LHCN-M2 (cell line): ENCODE measurements at places on chromosomes 1 and 21. TPM values are rescaled to one million over a fixed set of nuclear protein-coding genes. Genes with fewer than 3 reads are reported as not detected.

Gene ANGPTL1
- 2.0 and 3.7 TPM in 2 replicates for total RNA-seq

DNA sequence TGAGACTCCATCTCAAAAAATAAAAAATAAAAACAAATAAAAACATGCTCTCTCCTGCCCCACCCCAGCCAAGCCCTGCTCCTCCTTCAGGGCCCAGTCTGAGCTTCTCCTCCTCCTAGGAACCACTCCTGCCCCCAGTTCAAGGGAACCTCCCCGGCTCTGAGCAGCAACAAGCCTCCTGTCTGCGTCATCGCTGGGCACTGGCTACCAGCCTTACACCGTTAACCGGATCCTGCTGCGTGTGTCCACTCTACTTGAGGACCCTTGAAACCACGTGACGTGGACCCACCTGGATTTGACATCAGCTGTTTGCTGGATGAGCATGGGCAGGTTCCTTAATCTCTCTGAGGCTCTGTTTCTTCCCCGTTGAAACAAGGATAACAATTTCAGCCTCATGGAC lies 1.6 kb upstream of the TAS1R2 start:
- DNase-seq: no peak

GRCh38 chr1:223076362-223076761 lies 66.7 kb downstream of the TLR5 start:
- no peak for DNase-seq

DNA sequence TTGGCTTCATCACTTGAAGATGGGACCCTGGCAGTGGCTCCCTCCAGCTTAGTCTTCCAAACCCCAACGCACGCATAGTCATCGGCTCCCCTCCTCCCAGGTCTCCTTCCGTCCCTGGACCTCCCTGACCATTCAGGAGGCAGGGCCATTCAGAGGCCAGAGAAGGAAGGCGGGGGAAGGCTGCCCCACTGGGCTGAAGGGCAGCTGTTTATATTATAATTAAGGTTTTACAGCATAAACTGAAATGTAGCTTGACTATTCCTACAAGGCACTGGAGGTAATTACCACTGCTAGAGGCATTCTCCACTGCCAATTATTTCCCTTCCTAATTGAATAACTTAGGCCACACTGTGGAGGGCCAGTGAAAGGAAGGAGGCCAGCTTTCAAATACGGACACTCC lies 170.6 kb upstream of the PROX1 start:
- DNase-seq: no peak

DNA sequence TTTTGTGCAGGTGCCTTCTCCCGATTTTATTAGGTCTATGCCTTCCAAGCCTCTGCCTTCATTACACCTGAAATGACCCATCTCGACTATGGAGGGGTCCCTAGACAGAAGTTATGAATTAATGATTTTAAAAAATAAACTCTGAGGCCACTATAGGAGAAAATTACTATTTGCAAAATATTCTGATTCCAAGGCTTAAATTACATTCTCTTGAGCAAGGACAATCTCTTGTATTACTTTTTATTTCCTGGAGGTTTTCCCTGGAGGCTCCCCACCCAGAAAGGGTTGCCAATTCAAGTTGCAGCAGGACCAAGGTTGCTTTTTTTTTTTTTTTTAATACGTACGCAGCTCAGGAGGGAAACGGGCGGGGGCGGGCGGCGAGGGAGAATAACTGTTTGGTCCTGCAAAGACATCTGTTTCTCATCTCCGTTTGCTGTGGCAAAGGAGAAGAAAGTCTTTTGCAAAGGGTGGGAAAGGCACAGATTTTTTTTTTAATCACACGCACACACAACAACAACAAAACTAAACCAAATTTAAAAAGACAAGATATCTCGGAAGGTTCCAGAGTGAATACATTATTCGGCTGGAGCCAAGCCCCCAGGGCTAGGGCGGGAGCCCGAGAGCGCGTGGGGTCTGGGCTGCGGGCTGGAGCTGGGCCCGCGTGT lies 618 bp upstream of the SERTAD4 start:
- DNase-seq: no peak

DNA sequence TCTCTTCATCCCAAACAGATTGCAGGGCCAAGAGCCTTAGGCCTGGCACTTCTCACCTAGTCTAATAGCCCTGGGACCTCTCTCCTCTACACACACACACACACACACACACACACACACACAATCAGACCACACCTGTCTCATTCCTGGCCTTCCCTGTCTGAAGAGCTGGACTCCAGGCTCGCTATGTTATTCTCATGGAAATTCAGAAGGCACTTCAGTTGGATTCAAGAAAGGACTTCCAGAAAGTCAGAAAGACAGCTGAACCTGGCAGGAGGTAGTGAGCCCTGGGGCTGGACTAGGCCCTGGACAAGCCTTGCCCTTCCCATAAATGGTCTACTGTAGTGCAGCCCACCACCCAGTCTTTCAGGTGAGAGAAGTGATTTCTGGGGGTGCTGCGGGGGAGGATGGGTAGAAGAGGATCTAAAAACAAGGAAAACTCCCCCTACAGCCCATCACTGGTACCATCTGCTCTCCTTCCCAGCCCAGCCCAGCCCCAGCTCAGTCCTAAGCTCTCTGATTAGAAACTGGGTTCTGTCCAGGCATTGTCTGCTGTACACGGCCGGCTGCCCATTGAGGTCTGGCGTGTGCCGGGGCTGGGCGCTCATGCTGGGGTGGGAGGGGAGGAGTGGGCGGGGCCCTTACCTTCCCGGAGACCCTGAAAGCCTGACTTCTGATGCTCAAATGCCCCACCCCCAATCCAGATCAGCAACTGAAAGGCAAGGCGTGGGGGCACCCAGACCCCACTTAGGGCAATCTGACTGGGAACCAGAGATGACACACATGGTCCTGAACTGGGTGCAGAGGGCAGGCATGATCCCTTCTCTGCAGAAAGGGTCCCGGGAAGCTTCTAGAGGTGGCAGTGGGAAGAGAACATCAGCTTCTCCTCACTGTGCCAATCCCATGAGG lies 2.5 kb downstream of the KIF21B start:
- DNase-seq: no peak

- no peak for DNase-seq
Measured at GRCh38 chr1:90716552-90717355, at the start of gene BARHL2. BARHL2 (minus strand) TSS chr1:90717302; CDS start chr1:90717195, 107 bp downstream.

DNA sequence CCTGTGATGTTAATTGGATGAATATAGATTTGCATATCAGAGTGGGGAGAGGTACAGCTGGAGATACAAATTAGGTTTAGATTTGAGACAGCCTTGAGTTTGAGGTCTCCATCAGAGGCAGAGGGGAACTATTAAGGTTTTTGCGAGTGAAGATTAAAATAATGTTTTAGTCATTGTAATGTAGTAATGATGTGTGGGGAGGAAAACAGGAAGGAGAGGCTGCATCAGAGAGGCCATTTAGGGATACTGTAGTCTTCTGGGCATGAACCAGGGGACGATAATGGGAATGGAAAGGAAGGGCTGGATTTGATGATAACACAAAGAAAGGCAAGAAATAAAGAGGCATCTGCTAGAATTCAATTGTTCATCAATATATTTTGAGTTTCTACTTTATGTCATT lies 9.5 kb downstream of the CD84 start:
- no peak for DNase-seq

GRCh38 chr1:184536246-184536985 lies 149.6 kb downstream of the C1orf21 start:
- no peak for DNase-seq

GRCh38 chr1:244352156-244352830 lies 99.4 kb downstream of the ADSS2 start:
- no peak for DNase-seq

Gene KNCN
- total RNA-seq: not detected in 2 replicates

GRCh38 chr21:34020983-34021553 lies 52.3 kb upstream of the MRPS6 start:
- no peak for DNase-seq

DNA sequence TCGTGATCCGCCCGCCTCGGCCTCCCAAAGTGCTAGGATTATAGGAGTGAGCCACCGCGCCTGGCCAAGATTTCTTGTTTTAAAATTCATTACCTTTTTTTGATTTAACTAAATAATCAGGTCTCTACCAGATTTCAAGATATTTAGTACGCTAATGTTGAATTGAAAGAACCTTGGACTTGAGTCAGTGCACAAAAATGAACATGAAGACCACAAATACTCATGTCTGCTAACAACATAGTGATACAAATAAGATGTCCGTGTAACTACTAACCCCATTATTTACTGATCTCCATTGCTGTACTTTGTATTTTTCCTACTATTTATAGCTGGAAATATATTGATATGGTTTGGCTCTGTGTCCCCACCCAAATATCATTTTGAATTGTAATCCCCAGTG lies 16.4 kb downstream of the MPZL1 start:
- no peak for DNase-seq

DNA sequence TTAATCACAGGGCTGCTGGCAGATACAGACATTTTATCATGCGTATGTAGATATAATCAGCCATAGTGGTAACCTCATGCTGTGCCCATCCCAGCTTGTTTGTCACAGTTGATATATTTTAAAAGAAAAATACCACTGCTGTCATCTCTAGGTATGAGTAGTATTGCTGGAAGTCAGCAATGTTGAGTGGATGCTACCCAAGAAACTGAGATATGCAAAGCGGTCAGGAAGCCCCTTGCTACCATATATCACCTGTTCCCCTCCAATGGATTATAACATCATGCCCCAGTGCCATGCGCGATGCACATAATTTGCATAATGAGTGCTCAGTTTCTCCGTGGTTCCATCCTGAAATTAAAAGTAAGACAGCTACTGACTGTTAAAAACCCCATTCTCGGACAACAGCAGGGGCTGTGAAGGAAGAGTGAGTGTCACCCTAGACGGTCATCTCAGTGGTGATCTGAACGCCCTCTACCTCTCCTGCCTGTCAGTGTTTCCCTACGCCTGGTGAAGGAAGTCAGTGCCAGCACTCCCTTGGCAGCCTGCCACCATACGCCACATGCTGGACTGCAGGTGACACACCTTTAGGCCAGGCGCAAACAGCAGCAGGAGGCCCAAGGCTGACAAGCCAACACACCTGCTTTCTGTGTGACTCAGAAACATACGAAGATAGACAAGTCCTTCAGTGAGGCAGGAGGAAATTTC lies 2.7 kb downstream of the IL10RB start:
- DNase-seq: no peak

DNA sequence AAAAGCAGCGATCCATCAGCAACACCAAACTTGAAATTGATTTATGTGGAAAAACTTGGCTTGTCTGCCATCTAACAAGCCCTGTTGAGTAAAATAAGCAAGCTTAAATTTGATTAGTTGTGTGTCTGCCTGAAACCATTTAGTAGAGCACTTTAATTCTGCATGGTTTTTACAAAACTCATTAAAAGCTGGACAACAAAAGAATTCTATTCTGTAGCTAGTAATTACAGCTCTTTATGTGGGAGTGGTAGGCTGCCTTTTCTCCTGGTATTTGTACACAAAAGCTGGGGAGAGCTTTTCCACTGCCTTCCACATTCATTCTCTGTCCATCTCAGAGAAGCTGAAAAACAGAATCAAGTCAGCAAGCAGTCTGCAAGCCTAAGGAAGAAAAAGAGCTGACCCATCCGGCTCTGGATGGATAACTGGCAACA lies 1.7 kb downstream of the ETS2 start:
- no peak for DNase-seq

GRCh38 chr1:154877370-154877974 lies 7.4 kb upstream of the KCNN3 start:
- DNase-seq: peak; percentile 58

Gene WARS2
- 15.8 and 19.1 TPM in 2 replicates for total RNA-seq

- peak; percentile 59 for DNase-seq
Measured at GRCh38 chr1:240100371-240100934, 8.8 kb downstream of the FMN2 start.

- no peak for DNase-seq
Measured at GRCh38 chr1:4650481-4650880, 3.9 kb upstream of the AJAP1 start.
